GM18507 (cell line): ENCODE measurements at places on chromosomes 6 and 20.

DNA sequence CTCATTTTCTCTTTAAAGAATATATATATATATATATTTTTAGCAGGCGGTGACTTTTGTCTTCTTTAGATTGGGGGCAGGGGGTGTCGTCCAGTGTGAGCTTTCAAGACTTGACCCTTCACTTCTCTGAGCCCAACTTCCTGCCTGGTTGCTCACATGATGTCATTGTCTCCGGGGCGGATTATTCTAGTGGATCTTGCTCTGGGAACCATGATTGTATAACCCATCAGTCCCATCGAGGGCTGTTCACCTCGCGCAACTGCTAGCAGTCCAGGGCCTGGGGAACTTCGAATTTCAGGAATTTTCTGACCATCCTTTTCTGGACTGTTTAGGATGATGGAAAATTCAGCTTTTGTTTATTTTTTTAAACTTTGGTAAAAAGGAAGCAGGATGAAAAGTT, 1.0 kb downstream of the IGF2R start:
- DNase-seq: no peak

DNA sequence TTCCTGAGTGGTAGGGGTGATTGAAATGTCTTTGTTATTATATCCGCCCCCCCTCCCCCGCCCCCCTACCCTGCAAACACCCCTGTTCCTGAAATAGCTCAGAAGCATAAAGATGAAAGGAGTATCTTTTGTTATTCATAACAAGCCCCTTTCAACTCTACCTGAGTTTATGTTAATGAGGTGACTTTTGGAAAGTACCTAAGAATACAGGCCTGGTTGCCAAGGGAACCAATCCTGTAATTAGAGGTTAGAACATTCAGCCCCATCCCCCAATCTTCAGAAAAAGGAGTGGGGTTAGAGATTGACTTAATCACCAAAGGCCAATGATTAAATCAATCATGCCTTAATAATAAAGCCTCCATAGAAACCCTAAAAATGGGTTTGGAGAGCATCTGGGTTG, 979.2 kb upstream of the GJE1 start:
- no peak for DNase-seq

GRCh38 chr20:4797275-4797674, 75.6 kb downstream of the PRND start:
- DNase-seq: no peak

GRCh38 chr20:40678286-40678875, 10.7 kb downstream of the MAFB start:
- no peak for DNase-seq

- no peak for DNase-seq
Observed at GRCh38 chr20:8049310-8049709, 29.7 kb upstream of the TMX4 start.

DNA sequence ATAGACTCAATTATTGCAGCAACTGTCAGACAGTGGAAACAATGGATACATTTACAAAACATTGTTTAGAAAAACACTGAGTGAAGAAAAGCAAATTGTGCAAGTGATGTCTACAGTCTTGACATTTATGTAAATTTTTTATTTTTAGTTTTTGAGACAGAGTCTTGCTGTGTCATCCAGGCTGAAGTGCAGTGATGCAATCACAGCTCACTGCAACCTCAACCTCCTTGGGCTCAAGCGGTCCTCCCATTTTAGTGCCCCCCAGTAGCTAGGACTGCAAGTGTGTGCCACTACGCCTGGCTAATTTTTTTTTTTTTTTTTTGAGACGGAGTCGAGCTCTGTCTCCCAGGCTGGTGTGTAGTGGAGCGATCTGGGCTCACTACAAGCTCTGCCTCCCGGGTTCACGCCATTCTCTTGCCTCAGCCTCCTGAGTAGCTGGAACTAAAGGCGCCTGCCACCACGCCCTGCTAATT, 9.7 kb downstream of the CNBD2 start:
- no peak for DNase-seq

DNA sequence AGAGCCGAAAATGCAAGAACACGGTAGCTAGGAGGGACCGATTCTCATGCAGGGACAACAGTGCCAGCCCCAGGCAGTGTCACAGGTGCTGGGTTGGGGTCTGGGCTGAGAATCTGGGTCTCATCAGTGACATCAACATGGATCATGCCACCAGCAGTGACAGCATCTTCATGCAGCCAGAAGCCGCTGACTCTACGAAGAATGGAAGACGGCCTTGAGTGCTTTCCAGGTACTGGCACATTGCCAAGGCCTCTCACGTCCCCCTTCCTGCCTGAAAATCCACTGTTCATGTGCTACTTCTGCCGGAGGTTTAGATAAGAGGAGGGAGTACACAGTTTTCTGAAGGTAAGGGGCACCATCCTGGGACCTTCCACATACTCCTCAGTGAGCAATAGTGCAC, 141.1 kb upstream of the FOXQ1 start:
- DNase-seq: no peak

GRCh38 chr6:142824426-142824825, 120.5 kb downstream of the HIVEP2 start:
- DNase-seq: no peak

DNA sequence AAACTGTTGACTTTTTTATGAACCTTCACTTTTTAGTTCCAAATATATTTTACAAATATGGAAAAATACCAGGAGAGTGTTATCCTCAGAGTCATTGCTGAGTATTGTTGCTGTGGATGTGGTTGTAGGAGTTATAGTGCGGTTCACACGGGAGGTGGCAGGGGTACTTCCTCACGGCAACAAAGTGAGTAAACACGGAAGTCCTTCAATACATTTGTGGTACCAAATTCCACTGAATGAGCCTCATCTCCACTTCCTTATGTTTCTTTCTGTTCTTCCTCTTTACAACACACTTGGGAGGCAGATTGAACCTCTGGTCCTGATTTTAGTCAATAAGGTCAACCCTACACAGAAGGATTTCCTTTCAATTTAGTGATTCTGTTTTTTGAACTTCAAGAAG, 371.8 kb downstream of the BTBD3 start:
- DNase-seq: no peak

GRCh38 chr6:76135481-76135880, 63.0 kb upstream of the IMPG1 start:
- DNase-seq: no peak

- DNase-seq: peak; percentile 42
Observed at GRCh38 chr6:20877008-20877937, 343.0 kb downstream of the CDKAL1 start.
